ENCODE measurements at places on chromosomes 12 and 14.

DNA sequence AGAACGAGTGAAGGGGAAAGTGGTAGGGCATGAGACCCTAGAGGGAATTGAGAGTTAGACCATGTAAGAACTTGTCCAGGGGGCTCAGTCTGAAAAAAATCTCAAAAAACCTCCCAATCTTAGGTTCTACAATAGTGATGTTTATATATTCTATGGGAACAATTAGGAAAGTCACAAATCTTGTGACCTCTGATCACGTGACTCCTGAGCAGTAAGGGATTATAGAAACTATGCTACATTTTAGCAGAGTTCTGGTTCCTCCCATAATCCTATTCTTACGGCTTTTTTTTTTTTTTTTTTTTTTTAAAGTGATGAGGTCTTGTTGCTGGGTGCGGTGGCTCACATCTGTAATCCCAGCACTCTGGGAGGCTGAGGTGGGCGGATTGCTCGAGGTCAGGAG, 5.8 kb downstream of the ADCK1 start:
- no peak for DNase-seq

DNA sequence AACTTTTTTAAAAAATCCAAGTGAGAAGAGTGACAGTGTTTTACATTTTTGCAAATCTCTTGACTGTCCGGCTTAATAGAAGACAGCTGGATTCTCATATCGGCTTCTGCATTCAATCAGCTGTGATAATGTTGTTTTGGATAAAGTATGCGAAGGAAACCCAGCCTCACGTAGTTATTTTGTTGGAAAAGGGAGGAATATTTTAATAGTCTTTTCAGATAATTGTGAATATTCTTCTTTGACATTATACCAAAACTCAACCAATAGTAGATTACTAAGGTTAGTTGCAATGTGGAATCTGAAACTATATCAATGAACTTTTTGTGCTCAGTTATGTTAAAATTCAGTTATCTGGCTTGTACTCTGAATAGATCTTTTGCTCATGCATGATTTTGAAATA, 276.5 kb downstream of the ZFP36L1 start:
- DNase-seq = no peak

- DNase-seq = no peak
Observed at GRCh38 chr12:46553266-46553665, 180.7 kb upstream of the SLC38A2 start.

GRCh38 chr12:109681986-109682707, 31.5 kb upstream of the FAM222A start:
- no peak for DNase-seq

DNA sequence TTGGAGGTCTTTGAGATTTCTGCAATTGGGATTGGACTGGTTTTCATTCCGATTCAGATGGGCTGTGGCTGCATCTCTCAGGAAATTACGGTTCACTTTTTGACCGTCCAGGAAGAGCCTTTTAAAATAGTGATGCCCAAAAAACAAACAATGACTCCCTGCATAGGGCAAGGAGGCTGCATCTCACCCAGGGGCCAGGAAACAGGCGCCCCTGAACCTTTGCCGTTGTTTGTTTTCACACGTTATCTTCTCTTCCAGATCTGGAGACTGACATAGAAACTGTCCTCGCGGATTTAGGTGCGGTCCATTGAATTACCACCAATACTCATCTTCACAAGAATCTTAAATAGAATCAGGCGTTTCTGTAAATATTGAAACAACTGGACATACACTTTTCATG, 66.0 kb downstream of the FLRT2 start:
- no peak for DNase-seq

GRCh38 chr12:39816671-39817185, 197.1 kb upstream of the ABCD2 start:
- DNase-seq = no peak

DNA sequence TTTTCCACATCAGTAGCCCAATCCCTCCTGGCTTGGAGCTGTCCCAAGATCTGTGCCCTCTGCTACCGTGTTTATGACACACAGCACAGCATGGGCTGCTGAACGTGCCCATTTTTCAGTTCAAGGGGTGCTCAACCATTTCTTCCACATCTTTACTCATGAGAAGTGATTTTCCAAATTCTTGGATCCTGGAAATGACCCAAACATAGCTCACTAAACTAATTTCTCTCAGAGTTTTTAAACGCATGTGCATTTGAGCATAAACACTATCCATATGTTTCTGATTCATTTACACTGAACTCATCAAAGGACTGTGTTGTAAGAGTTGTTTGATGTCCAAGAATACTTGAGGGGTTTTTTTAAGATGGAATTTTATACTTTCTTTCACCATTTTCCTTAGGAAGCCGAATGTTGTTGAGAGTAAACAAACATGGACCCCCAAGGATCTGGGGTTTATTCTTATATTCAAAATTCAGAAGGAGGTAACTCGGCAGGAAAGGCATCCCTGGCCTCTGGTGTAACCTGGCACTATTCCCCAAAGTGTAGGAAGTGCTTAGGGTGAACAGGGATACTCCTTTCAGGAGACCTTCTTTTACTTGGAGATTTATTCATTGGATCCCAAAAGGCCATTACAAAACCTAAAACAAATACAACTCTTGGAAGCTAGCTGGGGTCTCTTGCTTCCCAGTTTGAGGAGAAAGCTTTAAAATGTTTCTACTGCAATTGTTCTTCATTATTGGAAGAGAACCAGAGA, 215.0 kb downstream of the BMP4 start:
- no peak for DNase-seq

- no peak for DNase-seq
Observed at GRCh38 chr14:50452296-50452695, 55.6 kb upstream of the CDKL1 start.

GRCh38 chr12:113837528-113838296, 128.4 kb downstream of the RBM19 start:
- DNase-seq = no peak

GRCh38 chr14:63508033-63508432, 35.1 kb downstream of the PPP2R5E start:
- DNase-seq = no peak

DNA sequence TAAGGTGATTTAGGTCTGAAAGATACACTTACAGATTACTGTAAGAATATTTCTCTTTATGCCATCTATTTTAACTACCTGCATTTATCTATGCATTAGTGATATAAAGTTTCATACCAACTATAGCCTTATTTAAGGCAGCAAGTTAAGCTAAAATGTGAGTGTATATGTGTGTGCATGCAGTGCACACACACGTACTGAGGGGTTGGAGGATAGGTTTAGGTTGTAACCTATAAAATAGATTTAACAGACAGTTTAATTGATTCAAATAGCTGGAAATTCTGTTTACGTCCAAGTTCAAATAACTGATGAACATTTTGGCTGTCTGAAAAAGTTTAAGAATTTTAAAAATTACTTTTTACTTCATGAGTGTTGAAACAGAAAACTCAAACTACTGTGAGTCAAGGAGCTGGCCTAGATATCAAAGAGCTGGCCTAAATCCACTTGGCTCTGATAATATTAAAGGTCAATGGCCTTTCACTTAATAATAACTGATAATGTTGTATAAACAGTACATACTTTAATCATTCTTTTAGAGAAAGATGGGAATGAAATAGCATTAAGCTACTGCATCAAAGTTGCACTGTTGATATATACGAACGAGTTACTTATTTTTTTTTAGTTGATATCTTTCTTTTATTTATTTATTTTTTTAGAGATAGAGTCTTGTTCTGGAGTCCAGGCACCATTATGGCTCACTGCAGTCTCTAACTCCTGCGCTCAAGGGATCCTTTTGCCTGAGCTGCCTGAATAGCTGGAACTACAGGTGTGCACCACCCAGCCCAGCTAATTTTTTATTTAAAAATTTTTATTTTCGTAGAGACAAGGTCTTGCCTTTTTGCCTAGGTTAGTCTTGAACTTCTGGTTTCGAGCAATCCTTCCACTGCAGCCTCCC, 13.8 kb upstream of the KCNJ8 start:
- no peak for DNase-seq

- DNase-seq = no peak
Observed at GRCh38 chr12:90333424-90333823, 621.6 kb downstream of the CCER1 start.

DNA sequence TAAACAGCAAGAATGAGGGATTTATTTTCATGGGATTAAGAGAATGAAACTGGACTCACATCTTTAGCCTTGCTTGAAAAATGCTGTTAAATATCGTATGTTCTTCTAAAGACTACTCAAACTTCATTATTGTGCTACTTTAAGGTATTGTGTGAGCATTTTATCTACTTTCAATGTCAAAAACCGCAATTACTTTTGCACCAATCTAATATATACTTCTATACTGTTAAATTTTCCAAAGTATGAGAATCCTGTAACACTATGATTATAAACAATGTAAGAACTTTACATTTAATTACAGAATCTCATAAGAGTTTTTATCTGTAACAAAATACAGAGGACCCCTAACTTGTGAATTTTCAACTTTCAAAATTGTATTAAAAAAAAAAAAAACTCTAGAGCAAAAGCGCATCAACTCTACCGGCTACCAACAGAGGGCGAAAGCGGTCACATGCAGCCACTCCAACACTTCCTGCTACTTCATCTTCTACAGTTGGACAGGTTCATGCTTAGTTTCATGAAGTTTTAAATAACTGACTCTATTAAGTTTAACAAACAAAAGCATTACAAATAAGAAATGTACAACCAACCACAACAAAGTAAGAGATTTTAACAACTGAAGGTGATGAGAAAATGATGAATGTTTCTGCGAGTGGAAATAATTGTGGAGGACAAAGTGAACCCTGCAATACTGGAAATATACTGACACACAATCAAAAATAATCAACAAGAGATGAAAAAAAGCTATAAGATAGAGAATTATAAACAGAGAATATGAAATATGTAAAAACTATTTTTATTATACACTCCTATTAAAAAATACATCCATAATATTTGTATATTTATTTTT, 210.9 kb downstream of the MED13L start:
- peak; percentile 47 for DNase-seq

GRCh38 chr12:103573185-103573584, 13.9 kb upstream of the STAB2 start:
- DNase-seq = no peak

- no peak for DNase-seq
Observed at GRCh38 chr12:2165021-2165420, 112.2 kb downstream of the CACNA1C start.

DNA sequence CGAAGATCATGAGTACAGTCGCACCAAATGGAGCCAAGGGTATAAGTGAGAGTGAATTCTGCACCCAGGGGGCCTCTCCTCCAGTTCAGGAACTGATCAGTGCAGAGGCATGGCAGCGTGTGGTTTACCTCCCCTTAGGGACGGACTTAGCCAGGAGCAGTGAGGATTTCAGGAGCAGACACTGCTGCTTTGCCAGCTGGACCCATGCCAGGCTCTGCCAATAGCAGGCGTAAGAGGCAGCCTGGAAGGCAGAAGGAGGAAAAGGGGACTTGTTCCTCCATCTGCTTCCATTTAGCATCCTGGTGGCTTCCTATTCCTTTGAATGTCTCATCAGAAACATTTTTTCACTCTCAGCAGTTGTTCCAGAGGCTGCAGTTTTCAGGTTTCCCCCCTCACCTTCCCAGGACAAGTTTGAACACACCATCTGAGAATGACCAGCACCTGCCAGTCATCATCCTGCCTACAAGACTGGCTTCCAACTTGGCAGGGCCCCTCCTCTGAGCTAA, 137.0 kb upstream of the LMNTD1 start:
- DNase-seq = peak; percentile 22

DNA sequence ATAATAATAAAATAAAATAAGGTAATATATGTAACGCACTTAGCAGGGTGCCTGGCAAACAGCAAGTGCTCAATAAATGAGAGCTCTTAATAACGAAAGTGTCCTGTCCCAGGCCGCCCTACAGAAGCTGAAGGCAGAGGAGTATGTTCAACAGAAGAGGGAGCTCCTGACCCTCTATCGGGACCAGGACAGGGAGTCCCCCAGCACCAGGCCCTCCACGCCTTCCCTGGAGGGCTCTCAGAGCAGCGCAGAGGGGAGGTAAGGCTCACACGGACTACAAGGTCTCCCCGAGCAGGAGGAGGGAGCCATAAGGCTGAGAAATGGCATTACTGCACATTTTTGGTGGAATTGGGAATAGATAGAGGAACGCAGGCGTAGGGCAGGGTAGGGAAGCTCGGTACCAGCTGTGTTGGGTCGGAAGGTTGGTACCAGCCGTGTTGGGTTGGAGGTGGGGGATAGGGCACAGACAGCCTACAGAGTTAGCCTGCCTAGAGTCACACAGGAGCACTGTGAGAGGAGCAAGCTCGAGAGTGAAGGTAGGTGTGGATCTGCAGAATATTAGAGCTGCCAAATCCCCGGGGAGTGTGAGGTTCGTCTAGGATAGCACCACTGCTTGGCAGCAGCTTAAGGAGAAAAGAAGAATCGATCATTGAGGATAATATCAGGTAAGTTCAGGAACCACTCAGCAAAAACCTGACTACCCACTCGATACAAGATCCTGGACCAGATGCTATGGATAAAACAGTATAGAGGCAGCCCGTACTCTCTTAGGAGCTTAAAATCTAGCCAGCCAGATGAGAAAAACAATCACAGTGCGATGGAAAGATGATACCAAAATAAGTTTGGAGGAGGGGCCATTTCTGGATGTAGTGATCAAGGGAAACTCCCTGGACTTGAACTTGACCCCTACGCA, 15.3 kb downstream of the TNFRSF1A start:
- peak; percentile 76 for DNase-seq

- DNase-seq = no peak
Observed at GRCh38 chr14:32821964-32822653, 116.6 kb upstream of the NPAS3 start.

Data from AG20443 (cell line).